ENCODE measurements at places on chromosomes 16 and 17.

GRCh38 chr17:29699283-29699682, 76.6 kb upstream of the CORO6 start:
- DNase-seq = no peak

DNA sequence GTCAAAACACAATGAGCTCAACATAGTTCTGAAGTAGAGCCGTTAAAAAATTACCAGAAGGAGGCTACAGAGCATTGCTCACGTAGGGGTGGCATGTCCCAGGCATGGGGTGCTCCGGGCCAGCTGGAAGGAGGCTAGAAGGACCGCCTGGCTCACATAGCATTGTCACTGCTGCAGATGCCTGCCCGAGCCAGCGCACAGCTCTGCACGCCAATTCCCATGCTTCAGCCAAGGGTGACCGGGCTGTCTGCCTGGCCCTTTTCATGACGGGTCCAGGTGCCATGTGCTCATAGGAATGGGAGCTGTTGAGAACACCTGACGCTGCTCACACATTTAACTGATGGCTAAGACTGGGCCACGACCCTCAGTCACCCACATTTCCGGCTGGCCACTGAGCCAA, 228.9 kb upstream of the FOXF1 start:
- DNase-seq = no peak

- DNase-seq = peak; percentile 65
Measured at GRCh38 chr16:58020628-58021521, 4.7 kb upstream of the MMP15 start.

DNA sequence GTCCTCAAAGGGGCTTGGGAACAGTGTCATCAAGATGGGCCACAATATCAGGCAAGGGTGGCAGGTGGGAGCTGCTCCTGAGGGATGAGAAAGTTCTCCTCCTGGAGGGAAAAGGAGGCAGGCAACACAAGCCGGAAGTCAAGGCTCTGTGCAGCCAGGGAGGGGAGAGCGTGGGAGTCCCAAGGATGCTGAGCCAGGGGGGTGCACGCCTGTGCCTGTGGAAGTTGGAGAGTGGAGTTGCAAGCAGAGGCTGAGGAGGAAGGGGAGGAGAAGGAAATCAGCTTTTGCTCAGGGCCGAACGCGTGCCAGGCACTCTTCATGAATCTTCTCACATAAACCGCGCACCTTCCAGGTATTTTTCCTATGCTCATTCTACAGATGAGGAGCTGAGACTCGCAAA, 7.4 kb upstream of the SLC13A2 start:
- DNase-seq = no peak

GRCh38 chr16:10387188-10387617, 1.3 kb downstream of the ATF7IP2 start:
- no peak for DNase-seq

DNA sequence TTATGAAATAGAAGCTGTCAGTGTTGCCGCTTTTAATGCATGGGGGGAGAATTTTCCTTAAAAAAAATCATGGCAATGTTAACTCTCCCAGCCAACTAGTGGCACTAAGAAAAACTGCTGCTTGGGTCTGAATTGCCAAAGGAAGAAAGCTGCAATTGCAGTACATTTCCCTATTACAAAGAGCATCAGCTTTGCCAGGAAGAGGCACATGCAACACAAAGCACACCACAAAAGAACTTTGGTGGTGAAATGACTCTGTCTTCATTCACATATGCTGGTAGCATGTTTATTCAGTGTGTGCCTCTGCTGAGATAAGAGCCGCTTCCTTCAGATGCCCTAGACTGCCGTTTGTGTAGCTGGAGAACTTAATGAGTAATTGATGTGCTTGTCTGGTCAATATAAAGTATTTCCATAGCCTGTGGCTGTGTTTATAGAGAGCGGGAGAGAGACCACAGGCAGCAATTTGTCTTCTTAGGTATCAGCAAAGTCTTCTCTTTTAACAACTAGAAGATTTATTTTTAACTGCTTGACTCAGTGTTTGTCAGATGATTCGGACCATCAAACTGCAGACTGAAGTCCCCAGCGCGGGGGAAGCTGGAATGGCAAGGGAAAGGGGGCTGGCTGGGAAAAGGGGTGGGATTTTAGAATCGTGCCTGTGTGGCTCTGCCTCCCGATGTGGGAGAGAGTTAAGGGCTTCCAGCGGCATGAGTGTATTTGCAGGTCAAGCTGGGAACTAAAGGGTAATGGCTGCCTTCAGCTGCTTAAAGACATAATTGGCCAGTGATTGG, 115.1 kb downstream of the MRTFB start:
- peak; percentile 22 for DNase-seq

GRCh38 chr16:49608779-49609178, 235.2 kb downstream of the C16orf78 start:
- DNase-seq = peak; percentile 55

- no peak for DNase-seq
Measured at GRCh38 chr16:30474074-30474452, 1.5 kb downstream of the ITGAL start.

DNA sequence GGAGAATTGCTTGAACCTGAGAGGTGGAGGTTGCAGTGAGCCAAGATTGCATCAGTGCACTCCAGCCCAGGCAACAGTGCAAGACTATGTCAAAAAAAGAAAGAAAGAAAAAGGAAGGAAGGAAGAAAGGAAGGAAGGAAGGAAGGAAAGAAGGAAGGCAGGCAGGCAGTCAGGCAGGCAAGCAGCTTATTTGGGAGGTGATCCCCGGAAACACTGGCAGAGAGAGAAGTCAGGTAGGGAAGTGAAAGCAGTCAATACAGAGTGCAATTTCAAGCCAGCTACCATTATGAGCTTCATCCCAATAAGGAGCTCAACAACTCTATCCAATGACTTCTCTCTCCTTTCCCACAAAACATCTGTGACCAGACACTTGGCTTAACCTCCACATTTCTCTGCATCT, 83.0 kb upstream of the TBC1D3K start:
- no peak for DNase-seq

- no peak for DNase-seq
Measured at GRCh38 chr16:31413943-31414342, 14.2 kb downstream of the COX6A2 start.

- no peak for DNase-seq
Measured at GRCh38 chr16:86980644-86981043, 336.5 kb downstream of the C16orf95 start.

- DNase-seq = peak; percentile 86
Measured at GRCh38 chr16:67184995-67185650, 1.4 kb upstream of the MATCAP1 start.

DNA sequence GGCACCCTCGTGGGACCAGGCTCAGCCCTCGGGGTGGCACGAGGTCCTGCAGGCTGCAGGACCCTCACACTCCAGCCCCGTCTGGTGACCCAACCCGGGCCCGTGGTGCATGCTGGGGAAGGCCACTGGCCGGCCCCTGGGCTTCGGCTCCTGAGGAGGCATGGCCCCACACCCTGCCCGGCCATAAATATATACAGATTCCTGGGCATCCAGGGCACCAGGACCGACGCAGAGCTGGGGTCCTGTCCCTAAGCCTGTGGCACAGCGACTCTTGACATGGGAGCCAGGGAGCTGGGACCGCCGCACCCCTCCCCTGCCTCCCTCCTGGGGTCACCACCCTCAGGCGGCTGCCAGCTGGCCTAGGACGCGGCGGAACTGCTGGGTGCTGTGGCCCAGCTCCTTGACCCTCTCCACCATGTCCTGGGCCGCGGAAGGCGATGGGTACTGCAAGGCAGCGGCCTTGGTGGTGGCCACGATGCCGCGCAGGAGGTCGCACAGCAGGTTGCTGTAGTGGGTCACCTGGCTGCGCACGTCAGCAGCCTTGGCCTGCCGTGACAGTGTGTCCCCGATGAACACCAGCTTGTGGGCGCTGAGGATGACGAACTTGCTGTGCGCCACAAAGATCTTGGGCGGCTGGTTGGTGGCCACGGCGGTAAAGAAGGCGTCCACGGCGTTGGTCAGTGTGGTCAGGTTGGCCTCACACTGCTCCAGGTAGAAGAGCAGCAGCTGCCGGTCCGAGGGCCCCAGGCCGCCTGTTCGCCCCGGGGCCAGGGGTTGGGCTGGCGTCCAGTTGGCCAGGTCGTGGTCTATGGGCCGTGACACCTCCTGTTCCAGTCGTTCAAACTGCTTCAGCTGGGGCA, 10.6 kb downstream of the CTRB1 start:
- DNase-seq = no peak

DNA sequence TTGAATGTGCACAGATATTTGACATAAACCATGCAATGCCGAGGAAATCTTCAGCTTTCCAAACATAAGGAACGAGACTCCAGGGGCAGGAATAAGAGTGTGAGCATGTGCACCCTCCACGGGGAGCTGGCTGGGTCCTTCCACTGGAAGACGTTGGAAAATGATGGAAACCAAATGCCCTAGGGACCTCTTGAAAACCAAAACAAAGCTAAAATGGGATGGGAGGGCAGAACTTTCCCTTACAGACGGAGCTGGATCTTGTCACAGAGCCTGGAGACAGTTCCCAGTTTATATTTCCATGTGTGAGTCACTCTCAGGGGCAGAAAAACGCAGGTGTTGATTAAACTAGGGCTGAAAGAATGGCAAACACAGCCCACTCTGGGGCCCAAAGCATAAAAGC, 34.4 kb upstream of the DNAH17 start:
- no peak for DNase-seq

GRCh38 chr16:69523566-69524305, 42.0 kb upstream of the NFAT5 start:
- no peak for DNase-seq

GRCh38 chr16:21937336-21937829, 15.8 kb upstream of the UQCRC2 start:
- DNase-seq = no peak

DNA sequence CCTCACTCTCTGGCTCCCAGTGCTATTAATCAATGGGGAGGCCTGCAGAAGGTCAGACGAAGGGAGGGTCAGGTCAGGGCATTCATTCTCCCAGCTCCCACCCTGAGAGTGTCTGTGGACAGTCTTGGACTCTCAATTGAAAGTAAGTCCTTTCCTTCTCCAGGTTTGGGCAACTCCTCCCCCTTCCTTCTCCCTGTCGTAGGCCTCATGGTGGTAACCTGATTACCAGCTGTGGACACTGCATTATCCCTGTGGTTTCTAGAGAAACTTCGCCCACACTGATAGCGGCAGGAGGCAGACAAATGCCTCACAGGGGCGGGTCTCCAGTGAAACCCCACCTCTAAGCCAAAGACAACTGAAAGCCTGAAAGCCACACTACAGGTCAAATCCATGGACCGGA, 57.7 kb upstream of the SLC25A19 start:
- DNase-seq = peak; percentile 83

DNA sequence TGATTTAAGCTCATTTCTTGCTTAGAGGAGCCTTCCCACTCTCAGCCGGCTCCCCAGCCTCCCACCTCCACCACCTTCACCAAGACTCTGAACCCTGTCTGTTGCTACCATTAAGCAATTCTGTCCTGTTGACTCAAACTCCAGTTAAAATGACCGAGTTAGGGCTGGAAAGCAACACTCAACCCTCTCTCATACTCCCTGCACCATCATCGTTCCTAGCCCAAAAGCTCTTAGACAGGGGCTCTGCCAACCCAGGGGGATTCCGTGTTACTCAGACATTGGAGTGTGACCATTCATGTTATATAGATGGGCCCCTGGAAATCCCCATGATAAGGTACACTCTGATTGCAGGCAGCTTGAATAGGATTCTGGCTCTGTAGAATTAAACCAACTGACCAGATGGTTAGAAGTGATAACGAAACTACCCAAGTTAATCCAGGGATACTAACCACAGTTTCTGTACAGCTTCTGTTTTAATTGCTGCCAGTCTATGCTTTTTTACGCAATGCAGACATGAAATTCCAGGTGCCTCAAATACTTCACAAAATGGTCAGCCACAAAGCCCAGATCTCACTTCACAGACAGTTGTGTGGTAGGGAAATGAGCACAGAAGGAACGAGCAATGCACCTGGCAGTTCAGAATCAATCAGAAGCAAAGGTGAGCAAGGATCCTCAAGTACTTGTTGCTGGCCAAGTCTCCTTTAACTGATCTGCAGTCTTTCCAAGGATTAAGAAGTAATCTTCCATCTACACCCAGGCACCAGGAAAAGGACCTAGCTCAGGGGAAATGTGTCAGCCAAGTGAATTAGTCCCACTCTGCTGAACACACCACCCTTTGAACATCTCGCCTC, 2.1 kb downstream of the SSTR2 start:
- DNase-seq = peak; percentile 40

GRCh38 chr17:58210922-58211321, 8.1 kb downstream of the MKS1 start:
- DNase-seq = no peak

- no peak for DNase-seq
Measured at GRCh38 chr16:70160821-70161220, 12.8 kb upstream of the CLEC18C start.

- DNase-seq = peak; percentile 73
Measured at GRCh38 chr17:29291163-29291752, 2.7 kb downstream of the NUFIP2 start.

- DNase-seq = no peak
Measured at GRCh38 chr17:8925808-8926207, 39.7 kb downstream of the PIK3R5 start.

GRCh38 chr17:41393826-41394225, 3.6 kb downstream of the KRT31 start:
- DNase-seq = no peak

DNA sequence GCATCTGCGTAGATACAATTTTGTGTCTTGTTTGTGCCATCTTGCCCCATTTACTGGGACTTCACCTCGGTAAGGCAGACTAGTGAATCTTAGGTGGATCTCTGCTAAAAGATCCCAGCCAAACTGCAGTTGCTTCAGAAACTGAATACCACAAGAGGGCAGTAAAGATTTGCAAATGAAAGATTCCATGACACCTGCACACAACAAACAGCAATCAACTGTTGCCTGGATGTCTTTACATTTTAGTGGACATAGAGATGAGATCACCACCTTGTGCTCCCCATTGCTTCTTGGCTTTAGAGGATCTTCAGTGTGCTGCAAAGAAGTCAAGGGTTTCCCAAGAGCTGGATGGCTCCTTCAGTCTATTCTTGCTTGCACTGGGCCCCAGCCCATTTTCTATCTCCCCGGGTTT, 119.2 kb upstream of the CACNG5 start:
- DNase-seq = peak; percentile 81

DNA sequence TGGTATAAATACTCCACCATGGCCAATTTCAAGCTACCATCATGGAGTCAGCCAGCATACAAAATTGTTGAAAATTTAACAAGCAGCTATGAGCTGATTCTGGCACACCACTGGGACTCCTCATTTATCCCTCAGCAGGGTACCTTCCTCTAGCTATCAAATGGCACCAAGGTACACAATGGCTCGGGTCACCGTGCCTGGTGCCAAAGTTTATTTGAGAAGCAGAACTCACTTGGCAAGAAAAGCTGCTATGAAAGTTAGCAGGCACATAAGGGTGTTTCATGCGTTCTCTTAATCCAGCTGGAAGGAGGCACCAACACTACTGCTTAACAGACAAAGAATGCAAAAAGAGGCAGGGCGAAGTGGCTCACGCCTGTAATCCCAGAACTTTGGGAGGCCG, 51.6 kb downstream of the IKZF3 start:
- no peak for DNase-seq

GRCh38 chr16:10629592-10629963, 49.2 kb upstream of the EMP2 start:
- DNase-seq = peak; percentile 20

- DNase-seq = no peak
Measured at GRCh38 chr17:16033729-16034349, 34.2 kb downstream of the TTC19 start.
